ENCODE measurements at places on chromosomes 7 and 10. TPM values are rescaled to one million over a fixed set of nuclear protein-coding genes. Genes with fewer than 3 reads are reported as not detected.

MYL10 gene
- total RNA-seq = not detected

CACNB2 gene
- total RNA-seq = 0.33 TPM

DPYSL4 gene
- 2.3 TPM for total RNA-seq

SKIDA1 gene
- 1.1 TPM for total RNA-seq

All from uterine smooth muscle cell (primary cell).